ENCODE measurements at places on chromosomes 7 and 10. TPM values are rescaled to one million over a fixed set of nuclear protein-coding genes. Genes with fewer than 3 reads are reported as not detected.

The ASB10 gene
- not detected for total RNA-seq

The USP54 gene
- total RNA-seq = 9.9 TPM

The AOC1 gene
- not detected for total RNA-seq

The FGL2 gene
- 97.6 TPM for total RNA-seq

The YKT6 gene
- total RNA-seq = 90.0 TPM

The WAPL gene
- 45.7 TPM for total RNA-seq

GRCh38 chr7:123492485-123492884 is 41.9 kb downstream of the IQUB start:
- no peaks in the 10 kb centered on the region for H3K4me1 ChIP-seq
- H3K36me3 ChIP-seq = no peaks in the 10 kb centered on the region
- H3K27ac ChIP-seq = no peak overlapping the region
- no peak overlapping the region for H3K4me3 ChIP-seq
- DNase-seq = no peak

GRCh38 chr7:46461334-46461777 is 540.3 kb upstream of the IGFBP3 start:
- H3K4me3 ChIP-seq = no peak overlapping the region
- no peaks in the 10 kb centered on the region for H3K36me3 ChIP-seq

GRCh38 chr10:71531485-71532446 is 135.0 kb downstream of the CDH23 start:
- DNase-seq = no peak
- no peaks in the 10 kb centered on the region for H3K27me3 ChIP-seq
- no peaks in the 10 kb centered on the region for H3K4me1 ChIP-seq
- no peaks in the 10 kb centered on the region for H3K36me3 ChIP-seq
- H3K27ac ChIP-seq = no peak overlapping the region

- H3K4me3 ChIP-seq = no peak overlapping the region
- H3K36me3 ChIP-seq = peaks cover 8% of the 10 kb centered on the region
- no peaks in the 10 kb centered on the region for H3K27me3 ChIP-seq
- H3K27ac ChIP-seq = peak overlapping the region; percentile 13
These were observed 22.3 kb downstream of the COX15 start for GRCh38 chr10:99709480-99710229.

DNA sequence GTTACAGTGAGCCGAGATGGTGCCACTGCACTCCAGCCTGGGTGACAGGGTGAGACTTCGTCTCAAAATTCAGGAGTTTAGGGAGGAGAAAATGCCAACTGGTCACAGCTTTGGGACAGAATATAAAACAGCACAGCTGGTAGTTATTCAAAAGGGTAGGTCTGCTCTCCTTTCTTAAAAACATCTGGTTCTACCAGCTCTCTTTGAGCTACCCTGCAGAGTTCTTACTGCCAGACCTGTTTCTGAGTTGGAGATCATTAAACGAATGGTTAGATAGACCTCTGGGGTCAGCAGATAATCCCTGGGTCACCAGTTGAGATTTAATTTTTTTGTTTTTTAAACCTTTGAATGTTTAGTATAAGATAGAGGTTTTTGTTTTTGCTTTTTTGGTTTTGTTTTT is 52.6 kb downstream of the MCU start:
- no peak for DNase-seq
- H3K4me1 ChIP-seq = no peaks in the 10 kb centered on the region
- H3K27me3 ChIP-seq = no peaks in the 10 kb centered on the region
- H3K4me3 ChIP-seq = no peak overlapping the region
- H3K27ac ChIP-seq = no peak overlapping the region

Measured in fibroblast of lung (primary cell).